ENCODE measurements at places on chromosomes 4 and X. TPM values are rescaled to one million over a fixed set of nuclear protein-coding genes. Genes with fewer than 3 reads are reported as not detected.

GRCh38 chrX:65647801-65648200, 19.7 kb upstream of the MSN start:
- no peak for DNase-seq

DNA sequence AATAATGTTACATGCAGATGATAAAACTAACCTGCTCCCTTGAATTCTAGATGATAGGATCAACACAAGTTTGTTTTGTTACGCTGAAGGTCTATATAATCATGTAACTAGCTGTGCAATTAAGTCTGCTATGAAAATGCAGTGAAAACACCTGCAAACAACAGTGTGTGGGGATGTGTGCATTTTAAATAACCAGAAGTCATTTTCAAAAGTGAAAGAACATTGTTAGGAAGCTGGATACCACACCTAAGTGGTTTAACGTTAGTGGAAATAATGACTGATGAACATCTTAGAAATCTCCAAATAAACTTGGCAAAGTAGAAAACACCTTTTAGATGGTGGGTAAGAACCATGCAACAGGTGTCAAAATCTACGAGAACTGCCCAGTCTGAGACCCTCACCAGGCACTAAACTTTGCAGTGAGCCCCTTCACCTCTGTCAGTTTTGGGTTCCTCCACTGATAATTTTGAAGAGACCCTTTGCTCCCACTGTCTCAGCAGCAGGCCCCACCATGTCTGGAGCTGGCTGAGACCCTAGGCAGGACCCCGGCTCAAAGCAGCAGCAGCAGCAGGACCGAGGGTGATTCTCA, 36.6 kb downstream of the CHST7 start:
- DNase-seq, result no peak

DNA sequence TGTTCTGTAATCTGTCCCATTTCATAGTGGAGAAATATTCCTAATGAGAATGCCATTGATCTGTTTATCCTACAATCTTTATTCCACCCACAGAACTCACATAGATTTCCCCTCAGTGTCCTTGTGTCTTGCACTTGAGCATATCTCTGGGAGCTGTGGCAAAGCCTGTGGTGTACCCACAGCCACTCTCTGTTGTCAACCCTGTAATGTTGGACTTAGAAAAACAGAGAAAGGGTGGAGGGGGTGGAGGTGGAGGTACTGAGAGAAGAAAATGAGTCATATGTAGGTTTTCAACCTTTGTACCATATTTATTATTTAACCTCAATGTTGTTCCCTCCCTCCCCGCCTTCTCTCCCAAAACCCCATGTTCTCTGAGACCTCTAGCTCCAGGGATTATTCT, 46.9 kb upstream of the TLL1 start:
- DNase-seq, result no peak

GRCh38 chrX:121455890-121456289, 408.5 kb downstream of the GLUD2 start:
- no peak for DNase-seq

DNA sequence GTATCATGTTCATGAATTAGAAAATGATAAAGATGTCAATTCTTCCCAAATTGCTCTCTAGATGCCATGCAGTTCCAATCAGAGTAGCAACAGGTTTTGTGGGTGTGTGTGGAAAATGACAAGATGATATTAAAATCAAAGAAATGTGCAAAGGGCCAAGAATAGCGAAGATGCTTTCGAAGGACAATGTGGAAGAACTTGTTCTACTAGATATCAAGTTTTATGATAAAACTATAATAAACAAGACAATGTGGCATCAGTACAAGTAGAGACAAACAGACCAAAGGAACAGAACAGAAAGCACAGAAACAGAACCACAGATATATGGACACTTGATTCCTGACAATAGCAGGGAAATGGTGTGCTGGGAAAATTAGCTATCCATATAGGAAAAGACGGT, 9.0 kb downstream of the TAB3 start:
- DNase-seq, result no peak

- no peak for DNase-seq
Measured at GRCh38 chrX:33831211-33831610, 300.9 kb downstream of the FAM47A start.

DNA sequence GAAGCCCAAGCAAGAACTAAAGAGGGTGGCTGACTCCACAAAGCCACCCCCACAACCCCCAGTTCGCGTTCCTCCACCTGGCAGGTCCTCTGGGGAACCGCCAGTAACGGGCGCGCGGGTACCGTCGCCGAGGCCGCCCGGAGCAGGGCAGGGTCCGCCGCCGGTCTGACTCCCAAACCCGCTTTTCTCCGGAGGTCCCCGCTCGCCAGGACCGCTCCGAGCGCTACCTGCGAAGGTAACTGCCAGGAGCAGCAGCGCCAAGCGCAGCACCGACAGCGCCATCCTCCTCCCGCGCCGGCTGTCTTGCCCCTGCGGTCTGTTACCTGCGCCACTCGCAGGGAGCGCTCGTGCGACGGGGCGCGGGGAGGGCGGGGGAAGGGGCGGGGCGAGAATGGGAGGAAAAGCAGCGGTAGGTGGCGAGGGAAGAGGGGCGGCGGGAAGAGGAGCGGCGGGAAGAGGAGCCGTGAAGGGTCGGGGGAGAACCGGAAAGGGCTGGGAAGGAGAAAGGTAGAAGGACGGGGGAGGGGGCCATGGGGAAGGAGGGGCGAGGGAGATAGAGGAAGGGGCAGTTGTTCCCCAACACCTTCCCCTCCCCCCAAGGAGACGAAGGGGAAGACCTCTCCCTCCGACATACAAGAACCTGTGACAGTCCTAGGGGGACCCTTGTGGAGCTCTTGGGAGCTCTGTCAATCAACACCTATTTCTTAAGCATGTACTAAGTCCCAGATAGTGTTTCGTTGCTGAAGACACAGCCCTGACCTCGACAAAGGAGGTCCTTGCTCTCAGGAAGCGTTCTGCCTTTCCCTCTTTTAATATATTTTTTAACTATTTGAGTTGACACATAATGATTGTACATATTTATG, at the start of gene SPINK2:
TSS of gene SPINK2 (minus strand) at position 321 of the 863 bp plus-strand sequence. CDS start at position 282, 39 bp downstream.
- DNase-seq, result no peak

The KLHL34 gene
- polyA plus RNA-seq, result not detected

DNA sequence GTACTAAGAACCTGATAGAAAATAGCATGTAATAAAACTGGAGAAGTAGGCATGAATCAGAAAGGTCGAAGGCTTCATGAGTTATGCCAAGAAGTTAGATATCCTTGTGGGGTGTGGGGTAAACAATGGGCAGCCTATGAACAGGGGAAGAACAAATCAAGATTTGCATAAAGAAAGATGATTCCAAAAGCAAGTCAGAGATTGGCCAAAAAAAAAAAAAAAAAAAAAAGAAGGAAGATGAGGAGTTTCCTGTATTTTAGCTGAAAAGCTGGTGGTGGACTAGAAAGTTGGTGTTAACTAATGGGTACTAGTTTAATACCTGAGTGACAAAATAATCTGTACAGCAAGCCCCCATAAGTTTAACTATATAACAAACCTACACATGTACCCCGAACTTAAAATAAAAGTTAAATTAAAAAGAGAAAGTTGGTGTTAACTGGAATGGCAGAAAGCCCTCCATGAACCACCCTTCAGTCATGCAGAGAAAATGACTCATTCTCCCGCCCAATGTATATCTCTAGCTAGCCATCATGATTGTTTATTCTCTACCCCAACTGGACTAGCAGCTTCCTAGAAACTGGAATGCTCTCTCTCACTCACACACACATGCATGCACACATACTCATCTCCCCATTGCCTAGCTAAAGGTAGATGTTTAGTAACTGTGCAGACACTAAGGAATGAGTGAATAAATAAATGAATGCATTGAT, 41.7 kb downstream of the ATP11C start:
- DNase-seq, result no peak

The AFM gene
- polyA plus RNA-seq, result not detected
